ENCODE measurements at places on chromosomes 6 and 20.

DNA sequence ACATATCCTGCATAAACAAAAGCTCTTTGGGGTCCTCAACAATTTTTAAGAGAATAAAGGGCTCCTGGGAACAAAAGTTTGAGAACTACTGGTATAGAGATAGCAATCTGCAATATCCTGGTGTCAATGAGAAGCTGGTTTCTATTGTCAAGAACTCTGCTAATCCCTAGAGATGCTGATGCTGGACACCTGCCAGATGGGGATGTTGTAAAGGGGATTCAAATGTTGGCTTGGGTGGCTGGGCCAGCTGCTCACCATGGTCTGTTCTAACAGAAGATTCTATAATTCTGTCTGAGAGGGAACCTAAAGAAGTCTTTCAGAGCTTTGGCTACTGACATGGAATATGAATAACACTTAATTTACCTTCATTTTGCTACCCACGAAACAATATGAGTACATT is 137.8 kb downstream of the BTBD9 start:
- peak; percentile 88 for DNase-seq

GRCh38 chr6:151671195-151671594 is 136.3 kb upstream of the ESR1 start:
- no peak for DNase-seq

DNA sequence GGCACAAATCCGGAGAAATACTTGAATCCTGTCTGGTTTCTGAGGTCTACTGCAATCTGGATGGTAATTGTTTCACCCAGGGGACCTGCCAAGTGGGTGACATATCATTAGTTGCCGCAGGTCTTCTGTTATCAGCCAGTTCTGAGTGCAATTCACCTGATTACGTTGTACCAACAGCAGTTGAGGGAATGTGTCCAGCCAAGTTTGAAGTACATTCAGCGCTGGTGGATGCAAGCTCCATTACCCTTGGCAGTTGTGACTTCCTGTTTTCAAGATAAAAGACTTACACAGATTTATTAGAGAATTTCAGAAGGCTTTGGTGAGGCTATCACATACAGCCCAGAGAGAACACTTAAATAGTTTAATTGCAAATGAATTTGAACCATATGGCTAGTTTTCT is 42.8 kb downstream of the FNDC1 start:
- DNase-seq: peak; percentile 84

DNA sequence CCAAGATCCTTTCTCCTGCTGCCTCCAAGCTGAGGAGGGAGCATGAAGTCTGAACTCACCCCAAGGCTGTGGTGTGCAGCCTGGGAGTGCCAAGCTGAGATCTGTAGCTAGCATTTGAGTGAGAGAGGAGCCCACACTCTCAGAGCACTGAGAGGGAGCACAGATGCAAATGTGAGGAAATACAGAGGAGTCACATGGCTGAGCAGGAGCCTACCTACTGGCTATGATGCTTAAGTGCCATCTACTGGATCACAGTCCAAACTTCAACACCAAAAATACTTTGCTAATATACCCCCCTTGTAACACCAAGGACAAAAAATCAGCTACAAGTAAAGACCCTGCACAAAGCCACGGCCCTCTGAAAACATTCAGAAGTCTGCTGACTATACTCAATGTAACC is 94.4 kb upstream of the IMPG1 start:
- DNase-seq: no peak

GRCh38 chr6:34576286-34576955 is 20.3 kb upstream of the SPDEF start:
- no peak for DNase-seq

- DNase-seq: peak; percentile 71
These were observed 67.4 kb upstream of the XRN2 start for GRCh38 chr20:21235484-21236445.

DNA sequence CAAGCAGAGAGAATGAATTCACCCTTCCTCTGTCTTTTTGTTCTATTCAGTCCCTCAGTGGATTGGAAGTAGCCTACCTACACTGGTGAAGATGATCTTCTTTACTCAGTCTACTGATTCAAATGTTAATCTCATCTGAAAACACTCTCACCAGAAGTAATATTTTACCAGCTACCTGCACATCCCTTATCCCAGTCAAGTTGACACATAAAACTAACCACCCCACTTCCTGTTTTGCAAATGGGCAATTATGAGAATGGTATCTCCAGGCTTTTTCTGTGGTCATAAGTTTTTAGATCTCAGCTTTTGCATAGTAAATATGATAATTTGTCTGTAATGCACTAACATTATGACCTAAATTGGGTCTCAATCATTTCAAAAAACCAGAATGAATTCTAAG is 228.8 kb upstream of the ECI2 start:
- DNase-seq: no peak

DNA sequence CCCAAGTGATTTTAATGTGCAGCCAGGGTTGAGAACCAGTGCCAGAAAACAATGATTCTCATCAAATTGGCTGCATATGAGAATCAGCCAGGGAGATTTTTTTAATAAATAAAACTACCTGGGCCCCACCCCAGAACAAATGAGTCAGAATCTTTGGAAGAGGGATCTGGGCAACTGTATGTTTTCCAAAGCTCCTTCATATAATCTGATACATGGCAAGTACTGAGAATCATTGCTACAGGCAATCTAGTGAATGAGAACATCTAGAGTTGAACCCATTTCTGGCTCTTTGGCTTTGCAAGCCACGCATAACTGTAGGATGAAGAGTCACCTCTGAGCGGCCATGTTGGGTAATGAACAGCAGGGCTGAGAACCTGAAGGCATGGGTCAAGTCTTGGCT is 26.1 kb upstream of the DSP start:
- DNase-seq: no peak

- DNase-seq: no peak
These were observed 84.7 kb upstream of the RNF24 start for GRCh38 chr20:4099905-4100675.

- peak; percentile 33 for DNase-seq
These were observed 152.7 kb upstream of the SLC22A16 start for GRCh38 chr6:110629153-110629552.

GRCh38 chr6:79422666-79423065 is 114.6 kb downstream of the LCA5 start:
- no peak for DNase-seq

GRCh38 chr6:8219352-8219943 is 117.1 kb upstream of the EEF1E1 start:
- DNase-seq: peak; percentile 21

DNA sequence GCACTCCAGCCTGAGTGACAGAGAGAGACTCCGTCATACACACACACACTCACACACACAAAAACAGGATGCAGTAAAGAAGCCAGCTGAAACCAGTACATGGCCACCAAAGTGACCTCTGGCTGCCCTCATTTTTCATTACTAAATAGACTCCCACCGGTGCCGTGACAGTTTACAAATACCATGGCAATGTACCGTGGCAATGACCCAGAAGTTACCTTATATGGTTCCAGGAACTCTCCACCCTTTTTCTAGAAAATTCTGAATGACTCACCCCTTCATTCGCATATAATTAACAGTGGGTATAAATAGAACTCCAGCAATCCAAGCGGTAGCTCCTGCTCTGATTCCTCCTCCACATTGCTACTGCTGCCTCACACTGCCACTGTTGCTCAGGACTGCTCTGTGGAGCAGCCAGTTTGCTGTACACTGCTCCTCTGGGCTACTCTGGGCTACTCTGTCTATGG is 57.7 kb downstream of the SNX5 start:
- DNase-seq: no peak

- DNase-seq: no peak
These were observed 164.9 kb upstream of the SASH1 start for GRCh38 chr6:148177589-148178233.

GRCh38 chr20:62636446-62636845 is 5.9 kb upstream of the SLCO4A1 start:
- DNase-seq: no peak

DNA sequence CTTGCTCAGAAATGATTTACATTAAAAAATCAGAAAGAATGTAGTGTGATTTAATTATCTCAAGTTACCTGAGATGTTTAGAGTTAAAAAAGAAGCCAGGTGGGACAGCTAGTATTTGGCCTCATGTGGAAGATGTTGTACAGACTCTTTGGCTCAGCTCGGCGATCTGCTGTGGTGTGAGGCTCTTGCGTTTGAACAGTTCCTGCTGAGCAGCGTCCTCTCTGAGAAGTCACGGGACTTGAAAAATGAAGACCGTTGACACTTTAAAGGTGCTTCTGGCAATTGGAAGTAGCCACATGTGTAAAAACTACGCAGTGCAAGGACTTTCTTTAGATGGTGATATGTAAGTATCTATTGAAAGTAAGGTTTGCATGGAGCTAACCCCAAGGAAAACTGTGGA is 169.0 kb downstream of the BACH2 start:
- DNase-seq: peak; percentile 27

- DNase-seq: no peak
These were observed 201.0 kb upstream of the CST7 start for GRCh38 chr20:24747881-24748595.

DNA sequence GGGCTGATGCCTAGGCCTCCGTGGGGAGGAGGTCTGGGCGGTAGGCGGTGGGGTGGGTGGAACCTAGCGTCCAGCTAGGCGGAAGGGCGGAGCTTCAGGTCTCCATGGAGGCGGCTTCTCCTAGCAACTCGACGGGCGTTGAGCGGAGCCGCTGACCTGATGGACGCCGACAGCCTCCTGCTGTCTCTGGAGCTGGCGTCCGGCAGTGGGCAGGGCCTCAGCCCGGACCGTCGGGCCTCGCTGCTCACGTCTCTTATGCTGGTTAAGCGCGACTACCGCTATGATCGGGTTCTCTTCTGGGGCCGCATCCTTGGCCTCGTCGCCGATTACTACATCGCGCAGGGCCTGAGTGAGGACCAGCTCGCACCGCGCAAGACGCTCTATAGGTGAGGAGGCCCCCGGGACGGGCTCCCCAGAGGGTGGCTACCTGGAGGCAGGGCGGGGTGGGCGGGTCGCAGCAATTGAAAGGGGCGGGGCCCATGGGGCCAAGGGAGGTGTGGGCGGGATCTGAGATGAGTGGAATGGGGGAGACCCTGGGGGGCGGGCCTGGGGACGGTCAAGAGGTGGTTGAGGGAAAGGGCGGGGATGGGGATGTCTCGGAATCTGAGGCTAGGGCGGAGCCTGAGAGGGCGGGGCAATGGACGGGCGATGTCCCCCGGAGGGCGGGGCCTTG is at the start of gene RSPH9:
TSS of gene RSPH9 (plus strand) at position 97 of the 673 bp plus-strand sequence. CDS start at position 160, 63 bp downstream.
- DNase-seq: no peak

DNA sequence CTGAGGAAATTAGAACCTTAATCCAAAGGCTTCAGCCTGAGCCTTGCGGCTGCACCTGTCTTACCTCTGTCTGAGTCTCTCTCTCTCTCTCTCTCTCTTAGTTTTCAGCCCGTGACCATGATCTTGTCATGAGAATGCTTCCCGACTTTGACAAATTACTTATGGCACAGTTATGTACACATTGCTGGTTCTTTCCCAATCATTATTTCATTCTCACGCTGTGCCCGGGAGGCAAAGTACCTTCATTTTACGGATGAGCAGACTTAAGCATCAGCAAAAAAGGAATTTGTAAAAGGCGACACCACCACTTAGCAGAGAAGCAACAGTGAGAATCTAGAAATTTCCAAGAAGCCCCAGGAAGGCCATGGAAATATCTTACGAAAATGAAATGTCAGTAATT is 54.6 kb downstream of the GMPR start:
- peak; percentile 53 for DNase-seq

- no peak for DNase-seq
These were observed 42.4 kb downstream of the SCGN start for GRCh38 chr6:25694366-25694765.

- peak; percentile 1 for DNase-seq
These were observed 29.9 kb downstream of the FBXO5 start for GRCh38 chr6:152952866-152953509.

DNA sequence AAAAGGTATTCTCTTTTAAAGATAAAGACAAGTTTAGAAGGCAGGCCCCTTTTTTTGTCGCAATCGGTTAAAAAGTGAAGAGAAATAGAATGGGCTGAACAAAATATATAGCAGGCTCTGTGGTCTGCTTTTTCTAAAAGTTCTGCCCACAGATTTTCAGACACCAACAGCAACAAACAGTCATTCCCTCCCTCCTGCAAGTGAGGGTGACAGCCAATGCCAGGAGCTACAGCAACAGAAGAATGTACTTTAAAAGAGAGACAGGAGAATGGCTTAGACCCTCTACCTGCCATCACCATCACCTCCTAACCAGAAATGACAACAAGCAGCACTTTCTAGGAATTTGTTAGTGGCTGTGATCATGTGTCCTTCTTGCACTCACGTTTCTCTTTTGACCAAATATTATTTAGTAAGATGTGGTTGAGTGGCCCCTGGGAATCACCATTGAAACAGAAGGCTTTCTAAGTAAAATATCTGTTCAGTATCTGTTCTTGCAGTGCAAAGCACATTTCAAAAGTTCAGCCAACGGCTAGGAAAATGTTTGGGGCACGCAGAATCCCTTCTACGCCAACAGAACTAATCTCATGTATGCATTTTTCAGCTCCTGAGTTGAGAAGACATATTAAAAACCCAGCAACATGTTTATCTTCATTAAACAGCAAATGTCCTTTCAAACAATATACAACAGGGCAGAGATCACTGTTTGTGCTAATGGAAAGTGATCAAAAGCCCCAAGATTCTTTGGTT is 248.5 kb downstream of the ATXN1 start:
- DNase-seq: no peak

GRCh38 chr6:99024089-99024488 is 76.3 kb upstream of the FBXL4 start:
- DNase-seq: no peak

DNA sequence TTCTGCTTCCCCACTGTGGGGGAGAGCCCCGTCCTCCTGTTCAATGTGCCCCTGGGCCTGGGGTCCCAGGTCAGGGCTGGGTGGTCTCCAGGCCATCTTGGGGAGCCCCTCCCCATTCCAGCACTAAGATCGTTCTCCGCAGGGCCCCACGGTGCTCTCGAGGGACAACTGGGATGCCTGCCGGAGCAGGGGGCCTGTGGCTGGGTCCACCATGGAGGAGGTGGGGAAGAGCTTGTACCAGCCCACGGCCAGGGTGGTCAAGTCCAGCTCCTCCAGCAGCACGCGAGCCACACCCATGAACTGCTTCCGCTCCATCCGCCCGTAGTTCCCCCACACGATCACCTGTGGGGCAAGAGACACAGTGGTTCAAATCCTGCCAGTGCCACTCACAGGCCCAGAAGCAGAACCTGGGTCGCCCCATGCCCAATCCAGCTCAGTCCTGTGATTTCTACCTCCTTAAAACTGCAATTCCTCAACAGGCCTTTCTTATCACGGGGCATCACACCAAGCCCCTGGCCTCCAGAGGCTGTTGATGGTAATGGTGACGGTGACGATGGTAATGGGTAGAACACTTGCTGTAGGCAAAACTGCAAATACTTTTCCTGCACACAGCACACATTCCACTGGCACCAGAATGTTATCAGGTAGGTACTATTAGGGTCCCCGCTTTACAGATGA is 10.5 kb downstream of the KCNK15 start:
- no peak for DNase-seq

GRCh38 chr6:131995917-131996316 is 44.7 kb upstream of the CCN2 start:
- no peak for DNase-seq

Measured in NCI-H345 (cell line).